Stimulated activated CD4-positive, alpha-beta T cell treated with anti-CD3 and anti-CD28 coated beads, Interleukin-1b, Interleukin-23, amount 100 ng/mL, for 4 hours (primary cell): ENCODE measurements at places on chromosomes 11 and 22.

- no peak for DNase-seq
These were observed 5.5 kb upstream of the TH start for GRCh38 chr11:2177076-2177475.

- DNase-seq: no peak
These were observed 18.9 kb upstream of the HEPHL1 start for GRCh38 chr11:94002226-94002625.

DNA sequence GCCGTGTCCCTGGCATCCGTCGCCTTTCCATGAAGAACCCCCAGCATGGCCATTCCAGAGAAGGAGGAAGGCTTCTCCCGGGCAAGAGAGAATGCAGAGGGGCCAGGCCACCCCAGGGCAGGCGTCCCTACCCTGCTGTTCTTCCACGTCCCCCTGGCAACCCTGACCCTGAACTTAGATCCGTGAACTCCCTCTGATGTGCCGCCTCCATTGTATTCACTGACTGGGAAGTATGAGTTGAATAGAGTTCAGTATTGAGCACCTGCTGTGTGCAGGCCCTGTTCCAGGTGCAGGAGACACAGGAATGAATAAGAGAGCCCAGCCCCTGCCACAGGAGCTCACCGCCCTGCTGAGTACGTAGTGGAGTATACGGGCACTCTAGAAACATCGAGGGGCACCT, 29.1 kb upstream of the RELT start:
- DNase-seq: no peak

DNA sequence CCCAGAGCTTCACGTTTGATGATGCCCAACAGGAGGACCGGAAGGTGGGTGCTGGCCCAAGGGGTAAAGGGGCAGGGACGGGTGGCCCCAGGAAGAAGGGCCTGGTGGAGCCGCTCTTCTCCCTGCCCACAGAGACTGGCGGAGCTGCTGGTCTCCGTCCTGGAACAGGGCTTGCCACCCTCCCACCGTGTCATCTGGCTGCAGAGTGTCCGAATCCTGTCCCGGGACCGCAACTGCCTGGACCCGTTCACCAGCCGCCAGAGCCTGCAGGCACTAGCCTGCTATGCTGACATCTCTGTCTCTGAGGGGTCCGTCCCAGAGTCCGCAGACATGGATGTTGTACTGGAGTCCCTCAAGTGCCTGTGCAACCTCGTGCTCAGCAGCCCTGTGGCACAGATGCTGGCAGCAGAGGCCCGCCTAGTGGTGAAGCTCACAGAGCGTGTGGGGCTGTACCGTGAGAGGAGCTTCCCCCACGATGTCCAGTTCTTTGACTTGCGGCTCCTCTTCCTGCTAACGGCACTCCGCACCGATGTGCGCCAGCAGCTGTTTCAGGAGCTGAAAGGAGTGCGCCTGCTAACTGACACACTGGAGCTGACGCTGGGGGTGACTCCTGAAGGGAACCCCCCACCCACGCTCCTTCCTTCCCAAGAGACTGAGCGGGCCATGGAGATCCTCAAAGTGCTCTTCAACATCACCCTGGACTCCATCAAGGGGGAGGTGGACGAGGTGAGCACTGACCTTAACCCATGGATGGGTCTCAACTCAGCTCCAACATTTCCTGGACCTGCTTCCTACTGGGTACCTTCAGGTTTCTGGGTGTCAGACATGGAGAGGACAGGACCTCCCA, 2.0 kb downstream of the RIC8A start:
- DNase-seq: no peak

GRCh38 chr22:19523240-19524169, 705 bp downstream of the CLDN5 start:
- DNase-seq: peak; percentile 12

DNA sequence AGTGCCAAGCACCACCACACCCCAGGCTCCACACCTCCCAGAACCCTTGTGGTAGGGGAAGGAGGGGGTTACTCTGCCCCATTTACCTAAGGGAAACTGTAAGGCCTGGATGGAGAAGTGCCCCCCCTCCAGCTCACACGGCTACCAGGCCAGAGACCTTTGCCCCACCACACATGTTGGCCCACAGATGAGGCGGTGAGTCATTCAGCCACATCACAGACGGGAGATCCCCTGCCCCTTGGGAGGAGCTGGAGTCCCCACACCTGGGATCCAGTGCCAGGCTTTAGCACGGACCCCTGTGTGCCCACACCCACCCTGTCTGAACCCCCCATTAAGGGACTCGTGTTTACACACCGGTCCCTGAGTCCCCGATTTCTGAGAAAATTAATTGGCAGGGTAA, 24.9 kb downstream of the CDKN1C start:
- no peak for DNase-seq

DNA sequence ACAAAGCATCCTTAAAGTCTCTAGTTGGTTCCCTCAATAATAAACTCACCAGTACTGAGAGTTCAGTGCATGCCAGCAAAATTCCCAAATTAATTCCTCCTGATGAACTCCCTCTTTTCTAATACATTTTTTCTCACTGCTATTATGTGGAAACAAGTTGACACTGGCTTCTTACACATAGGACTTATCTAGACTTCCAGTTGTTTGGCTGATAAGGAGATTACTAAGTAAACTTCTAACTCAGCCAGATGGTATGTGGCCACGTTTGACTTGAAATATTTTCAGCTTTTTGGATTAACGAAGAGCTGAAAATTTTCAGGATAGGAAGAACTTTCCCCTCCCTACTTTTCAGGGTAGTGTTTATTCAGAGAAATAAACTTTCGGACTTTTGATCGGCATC, 1154.2 kb upstream of the TENM4 start:
- DNase-seq: no peak
